ENCODE measurements at places on chromosomes 11 and 22.

GRCh38 chr22:37971475-37972434 lies 12.6 kb downstream of the SOX10 start:
- DNase-seq, result no peak

DNA sequence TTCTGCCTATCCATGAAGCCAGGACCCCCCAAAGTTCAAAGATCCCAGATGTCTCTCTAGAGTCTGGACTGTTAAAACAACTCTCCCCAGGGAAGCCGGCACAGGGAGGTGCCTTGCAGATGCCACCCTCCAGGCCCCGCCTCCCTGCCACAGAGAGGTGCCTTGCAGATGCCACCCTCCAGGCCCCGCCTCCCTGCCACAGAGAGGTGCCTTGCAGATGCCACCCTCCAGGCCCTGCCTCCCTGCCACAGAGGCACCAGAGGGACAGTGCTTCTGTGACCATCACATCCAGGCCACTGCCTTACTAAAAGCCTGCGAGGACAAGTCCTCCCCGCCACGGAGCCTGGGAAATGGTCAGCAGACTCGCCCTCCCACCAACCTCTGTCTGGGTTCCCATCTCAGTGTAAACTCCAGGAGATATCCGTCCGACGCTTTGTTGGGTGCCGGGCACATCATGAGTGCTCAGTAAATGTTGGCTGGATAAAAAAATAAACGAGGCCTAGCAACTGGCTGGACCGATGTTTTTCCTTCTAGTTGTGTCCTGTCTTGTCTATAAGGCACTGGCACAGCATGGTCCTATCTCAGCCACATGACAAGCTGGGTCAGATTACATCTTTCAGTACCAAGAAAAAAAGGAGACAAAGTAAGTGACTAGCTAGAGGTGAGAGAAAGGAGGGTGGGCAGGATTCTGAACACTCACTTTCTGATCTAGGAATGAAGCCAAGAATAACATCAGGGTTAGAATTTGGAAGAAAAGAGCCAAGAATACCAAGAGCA lies 91.2 kb upstream of the CSNK2A3 start:
- no peak for DNase-seq

DNA sequence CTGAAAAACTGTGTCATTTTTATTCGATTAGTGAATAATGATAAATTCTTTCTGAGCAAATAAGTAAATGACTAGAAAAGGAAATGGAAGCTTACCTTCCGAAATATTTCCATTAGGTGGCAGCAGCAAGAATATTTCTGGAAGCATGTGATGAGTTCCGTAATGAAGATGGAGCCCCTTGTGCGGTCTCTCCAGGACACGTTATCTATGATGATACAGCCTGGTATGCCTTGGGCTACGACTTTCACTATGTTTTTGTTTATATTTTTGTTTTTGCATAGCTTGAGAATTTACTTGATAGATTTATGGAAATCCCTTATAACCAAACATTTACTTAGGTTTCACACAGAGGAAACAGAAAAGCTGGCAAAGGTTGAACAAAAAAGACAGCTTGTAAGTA lies 25.7 kb downstream of the CASP5 start:
- DNase-seq, result no peak

DNA sequence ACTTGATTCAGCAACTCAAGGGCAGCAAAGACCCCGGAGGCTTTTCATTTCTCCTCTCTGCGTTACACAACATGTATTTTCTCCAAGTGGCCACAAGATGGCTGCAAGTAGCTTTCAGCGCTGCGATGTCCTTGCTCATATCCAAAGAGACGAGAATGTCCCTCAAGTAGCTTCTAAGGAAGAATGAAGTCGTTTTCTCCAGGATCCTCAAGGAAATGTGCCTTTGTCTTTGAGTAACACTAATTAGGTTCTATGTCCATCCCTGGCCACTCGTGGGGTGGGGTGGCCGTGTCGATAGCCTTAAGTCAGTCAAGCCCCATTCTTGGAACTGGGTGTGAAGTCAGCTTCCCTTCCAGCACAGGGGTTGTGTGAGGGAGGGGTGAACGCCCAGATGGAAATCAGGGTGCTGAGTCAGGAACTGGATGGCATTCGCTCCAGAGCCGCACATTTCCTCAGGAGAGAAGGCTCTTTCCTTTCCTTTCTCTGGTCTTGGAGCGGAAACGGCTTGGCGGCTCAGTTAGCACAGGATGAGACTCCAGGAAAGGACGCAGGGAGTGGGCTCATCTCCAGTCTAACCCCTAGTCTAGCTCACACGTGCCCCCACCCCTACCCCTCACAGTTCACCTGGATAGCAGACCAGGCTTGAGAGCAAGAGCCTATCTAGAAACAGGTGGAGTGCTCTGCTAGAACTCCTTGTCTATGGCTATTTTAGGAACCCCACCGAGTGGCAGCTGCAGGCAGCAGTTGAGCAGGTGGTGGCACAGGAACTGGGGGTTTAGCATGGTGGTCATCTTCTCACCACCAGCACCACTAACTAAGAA lies 44.3 kb downstream of the NNMT start:
- DNase-seq, result peak; percentile 28

- DNase-seq, result no peak
These were observed 26.8 kb downstream of the ADM start for GRCh38 chr11:10331548-10332289.

DNA sequence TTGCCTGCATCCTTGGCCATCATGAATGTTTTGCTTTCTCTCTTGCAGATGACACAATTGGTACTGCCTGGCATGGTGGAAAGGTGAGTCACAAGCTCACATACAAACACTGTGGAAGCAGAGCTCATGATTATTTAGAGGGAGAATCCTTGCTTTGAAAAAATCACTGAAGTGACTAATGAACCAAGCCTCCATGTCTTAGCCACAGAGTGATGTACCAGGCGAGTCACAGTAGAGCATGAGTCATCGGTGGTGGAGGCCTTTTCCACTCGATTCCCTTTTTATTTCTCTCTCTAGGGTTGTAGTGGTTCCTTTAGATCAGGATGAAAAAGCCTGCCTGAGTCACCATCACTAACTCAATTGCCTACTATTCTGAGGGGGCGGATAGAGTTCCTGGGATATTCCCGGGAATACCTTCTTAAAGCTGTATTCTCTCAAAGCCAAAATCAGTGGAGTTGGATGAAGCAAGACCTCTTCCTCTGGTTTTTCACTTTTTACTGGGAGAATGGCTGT lies 49.6 kb upstream of the ALKBH3 start:
- DNase-seq, result no peak

DNA sequence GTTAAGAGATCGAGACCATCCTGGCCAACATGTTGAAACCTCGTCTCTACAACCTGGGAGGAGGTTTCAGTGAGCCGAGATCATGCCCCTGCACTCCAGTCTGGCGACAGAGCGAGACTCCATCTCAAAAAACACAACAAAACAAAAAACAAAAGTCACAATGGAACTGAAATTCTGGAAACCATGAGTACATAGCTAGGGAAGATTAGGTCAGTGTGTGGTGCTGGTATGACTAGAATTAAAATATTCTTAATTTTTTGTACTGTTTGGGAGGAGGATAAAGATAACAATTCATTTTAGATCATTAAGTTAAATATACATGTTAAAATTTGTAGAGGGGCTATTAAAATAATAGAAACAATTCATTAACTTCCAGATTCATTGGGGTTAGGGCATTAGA lies 344.4 kb downstream of the TBC1D22A start:
- no peak for DNase-seq

DNA sequence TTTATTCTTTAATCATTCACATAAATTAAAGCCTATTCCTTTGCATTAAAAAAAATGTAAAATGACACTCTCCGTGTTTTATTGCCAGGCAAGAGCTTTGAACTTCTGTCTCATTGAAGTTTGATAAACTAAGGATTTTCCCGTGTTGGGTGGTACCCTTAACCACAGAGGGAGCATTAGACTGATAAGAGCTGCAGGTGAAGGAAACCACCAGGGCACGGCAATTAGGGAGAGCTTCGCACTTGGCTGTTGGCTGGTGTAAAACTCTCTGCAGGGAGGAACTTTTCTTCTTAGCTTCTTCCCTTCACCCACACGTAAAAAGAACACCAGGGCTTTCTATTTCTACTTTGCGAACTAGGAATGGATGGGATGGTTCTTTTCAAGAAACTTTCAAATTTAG lies 47.0 kb downstream of the CSTPP1 start:
- DNase-seq, result no peak

GRCh38 chr11:19524171-19524671 lies 188.4 kb upstream of the NAV2 start:
- peak; percentile 83 for DNase-seq

GRCh38 chr11:32116668-32117067 lies 25.8 kb downstream of the RCN1 start:
- no peak for DNase-seq

- DNase-seq, result no peak
These were observed 208.1 kb downstream of the DBX1 start for GRCh38 chr11:19952116-19952605.
